ENCODE measurements at places on chromosomes 5 and 9. TPM values are rescaled to one million over a fixed set of nuclear protein-coding genes. Genes with fewer than 3 reads are reported as not detected.

Gene CATSPER3
- polyA plus RNA-seq: 1.7 TPM

Gene ITGA2
- polyA plus RNA-seq: 0.30 TPM

Gene EQTN
- 0.30 TPM for polyA plus RNA-seq

Gene SLC36A3
- polyA plus RNA-seq: not detected

Gene ELL2
- polyA plus RNA-seq: 30.8 TPM

Gene SOHLH1
- polyA plus RNA-seq: 0.31 TPM

Gene LARP1
- 35.8 TPM for polyA plus RNA-seq

Gene IL13
- polyA plus RNA-seq: not detected

Gene ADAMTSL1
- polyA plus RNA-seq: 0.61 TPM

Gene PCYOX1L
- 5.8 TPM for polyA plus RNA-seq

Gene PCDHB7
- polyA plus RNA-seq: 0.15 TPM

Gene PCDHGB6
- polyA plus RNA-seq: 0.63 TPM

Gene ARSI
- not detected for polyA plus RNA-seq

Gene PPP1R2B
- not detected for polyA plus RNA-seq

Gene NSG2
- polyA plus RNA-seq: 1.1 TPM

GRCh38 chr5:138157626-138158025 lies 18.4 kb upstream of the NME5 start:
- no peaks in the 10 kb centered on the region for H3K4me1 ChIP-seq
- H3K27me3 ChIP-seq: no peaks in the 10 kb centered on the region
- no peak overlapping the region for H3K27ac ChIP-seq
- H3K36me3 ChIP-seq: peaks cover 57% of the 10 kb centered on the region
- no peak for DNase-seq

GRCh38 chr5:73288803-73289720 lies 116.1 kb downstream of the TMEM174 start:
- no peak overlapping the region for H3K27ac ChIP-seq
- H3K4me3 ChIP-seq: no peak overlapping the region
- H3K36me3 ChIP-seq: no peaks in the 10 kb centered on the region
- no peak for DNase-seq
- no peaks in the 10 kb centered on the region for H3K27me3 ChIP-seq
- H3K4me1 ChIP-seq: no peaks in the 10 kb centered on the region

- no peaks in the 10 kb centered on the region for H3K27me3 ChIP-seq
- H3K4me3 ChIP-seq: no peak overlapping the region
Observed at GRCh38 chr5:58113172-58113571, 346.7 kb downstream of the PLK2 start.

GRCh38 chr9:93829271-93830011 lies 125.7 kb downstream of the BARX1 start:
- no peaks in the 10 kb centered on the region for H3K27me3 ChIP-seq
- DNase-seq: no peak
- no peaks in the 10 kb centered on the region for H3K36me3 ChIP-seq
- no peak overlapping the region for H3K4me3 ChIP-seq

DNA sequence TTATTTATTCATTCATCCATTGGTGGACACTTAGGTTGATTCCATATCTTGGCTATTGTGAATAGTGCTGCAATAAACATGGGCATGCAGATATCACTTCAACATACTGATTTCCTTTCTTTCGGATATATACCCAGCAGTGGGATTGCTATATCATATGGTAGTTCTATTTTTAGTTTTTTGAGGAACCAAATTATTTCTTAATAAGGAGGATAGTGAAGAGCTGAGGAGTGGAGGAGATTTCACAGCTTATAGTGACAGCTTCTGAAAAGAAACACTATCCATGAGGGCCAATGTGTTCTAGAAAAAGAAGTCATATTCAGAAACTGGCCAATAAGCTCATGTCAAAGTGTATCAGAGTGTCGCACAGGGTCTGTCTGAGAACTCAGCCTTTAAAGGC lies 183.3 kb downstream of the SEC61B start:
- no peaks in the 10 kb centered on the region for H3K4me1 ChIP-seq
- no peaks in the 10 kb centered on the region for H3K36me3 ChIP-seq
- H3K27ac ChIP-seq: no peak overlapping the region
- DNase-seq: no peak

GRCh38 chr5:103657301-103657700 lies 94.7 kb upstream of the NUDT12 start:
- H3K4me1 ChIP-seq: no peaks in the 10 kb centered on the region
- H3K27ac ChIP-seq: no peak overlapping the region
- no peak overlapping the region for H3K4me3 ChIP-seq
- no peaks in the 10 kb centered on the region for H3K36me3 ChIP-seq
- no peaks in the 10 kb centered on the region for H3K27me3 ChIP-seq
- no peak for DNase-seq

DNA sequence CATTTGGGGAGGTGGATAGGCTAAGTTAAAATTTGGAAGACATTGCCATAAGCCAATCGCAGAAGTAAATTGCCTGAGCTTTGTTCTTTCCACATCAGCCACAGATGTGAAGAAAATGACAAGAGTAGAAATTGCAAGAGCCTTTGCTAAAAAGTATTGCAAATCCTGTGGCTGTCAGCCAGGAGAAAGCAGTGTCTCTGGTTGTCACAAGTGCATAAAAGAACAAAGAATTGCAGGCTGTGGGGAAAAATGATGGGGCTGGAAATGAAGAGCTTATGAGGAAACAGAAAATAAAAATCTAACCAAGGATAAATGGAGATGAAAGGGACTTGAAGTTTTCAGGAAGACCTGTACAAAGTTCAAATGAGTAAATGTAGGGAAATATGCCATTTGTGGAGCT lies 344.8 kb downstream of the CSNK1G3 start:
- no peak overlapping the region for H3K27ac ChIP-seq
- H3K4me1 ChIP-seq: no peaks in the 10 kb centered on the region
- no peaks in the 10 kb centered on the region for H3K36me3 ChIP-seq
- no peaks in the 10 kb centered on the region for H3K27me3 ChIP-seq

- H3K27ac ChIP-seq: no peak overlapping the region
- no peaks in the 10 kb centered on the region for H3K36me3 ChIP-seq
- no peak overlapping the region for H3K4me3 ChIP-seq
- no peaks in the 10 kb centered on the region for H3K27me3 ChIP-seq
- no peak for DNase-seq
Observed at GRCh38 chr5:157748760-157749461, 5.4 kb downstream of the LSM11 start.

DNA sequence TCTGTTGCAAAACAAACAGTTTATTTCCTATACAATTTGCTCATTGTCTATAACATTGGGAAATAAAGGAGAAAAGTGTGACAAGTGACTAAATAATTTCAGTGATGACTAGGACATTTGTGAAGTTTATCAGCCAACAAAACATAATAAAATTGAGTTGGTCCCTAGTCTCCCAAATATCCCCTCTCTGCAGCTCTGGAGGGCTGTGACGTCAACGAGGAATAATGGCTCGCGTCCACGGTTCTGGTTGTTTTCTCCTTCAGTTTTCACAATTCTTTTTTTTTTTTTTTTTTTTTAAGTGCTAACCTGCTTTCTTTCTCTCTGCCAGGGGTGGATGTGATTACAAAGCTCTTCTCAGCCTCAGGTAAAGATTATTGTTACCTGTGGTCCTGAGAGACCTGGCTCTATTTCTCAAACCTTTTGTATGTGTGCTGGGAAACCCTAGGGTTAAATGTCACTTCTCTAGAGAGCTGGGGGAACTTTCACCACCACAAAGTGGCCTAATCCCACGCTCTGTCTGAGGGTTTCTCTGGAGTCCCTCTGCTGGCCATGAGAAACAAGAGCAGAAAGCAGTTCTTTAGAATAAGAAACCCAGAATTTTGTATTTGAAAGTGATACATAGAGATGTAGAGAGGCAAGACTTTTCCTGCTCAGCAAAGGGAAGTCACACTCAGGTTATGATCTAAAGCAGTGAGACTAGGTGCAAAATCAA lies 36.2 kb upstream of the ANKRD55 start:
- H3K36me3 ChIP-seq: no peaks in the 10 kb centered on the region
- H3K4me1 ChIP-seq: no peaks in the 10 kb centered on the region
- H3K27me3 ChIP-seq: no peaks in the 10 kb centered on the region
- H3K27ac ChIP-seq: no peak overlapping the region
- H3K4me3 ChIP-seq: no peak overlapping the region
- DNase-seq: no peak

DNA sequence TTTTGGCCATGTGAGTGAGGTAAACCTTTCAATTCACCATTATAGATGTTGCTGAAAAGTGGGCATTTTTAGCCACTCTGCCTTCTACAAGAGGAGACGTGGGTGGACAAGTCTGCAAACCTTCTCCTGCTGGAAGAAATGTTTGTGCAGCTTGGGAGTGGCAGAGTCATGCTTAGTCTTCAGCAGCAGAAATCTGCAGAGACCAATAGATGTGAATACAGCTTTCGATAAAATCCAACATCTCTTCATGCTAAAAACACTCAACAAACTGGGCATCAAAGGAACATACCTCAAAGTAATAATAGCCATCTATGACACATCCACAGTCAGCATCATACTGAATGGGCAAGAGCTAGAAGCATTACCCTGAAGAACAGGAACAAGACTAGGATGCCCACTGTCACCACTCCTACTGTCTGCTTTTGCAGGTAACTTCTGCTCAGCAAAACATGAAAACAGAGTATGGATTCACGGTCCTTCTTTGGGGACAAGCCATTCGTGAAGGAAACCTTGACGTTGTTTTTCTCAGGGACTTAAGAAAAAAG lies 91.3 kb downstream of the RALGPS1 start:
- no peak overlapping the region for H3K27ac ChIP-seq
- H3K4me3 ChIP-seq: no peak overlapping the region
- H3K36me3 ChIP-seq: no peaks in the 10 kb centered on the region
- no peak for DNase-seq
- no peaks in the 10 kb centered on the region for H3K4me1 ChIP-seq

DNA sequence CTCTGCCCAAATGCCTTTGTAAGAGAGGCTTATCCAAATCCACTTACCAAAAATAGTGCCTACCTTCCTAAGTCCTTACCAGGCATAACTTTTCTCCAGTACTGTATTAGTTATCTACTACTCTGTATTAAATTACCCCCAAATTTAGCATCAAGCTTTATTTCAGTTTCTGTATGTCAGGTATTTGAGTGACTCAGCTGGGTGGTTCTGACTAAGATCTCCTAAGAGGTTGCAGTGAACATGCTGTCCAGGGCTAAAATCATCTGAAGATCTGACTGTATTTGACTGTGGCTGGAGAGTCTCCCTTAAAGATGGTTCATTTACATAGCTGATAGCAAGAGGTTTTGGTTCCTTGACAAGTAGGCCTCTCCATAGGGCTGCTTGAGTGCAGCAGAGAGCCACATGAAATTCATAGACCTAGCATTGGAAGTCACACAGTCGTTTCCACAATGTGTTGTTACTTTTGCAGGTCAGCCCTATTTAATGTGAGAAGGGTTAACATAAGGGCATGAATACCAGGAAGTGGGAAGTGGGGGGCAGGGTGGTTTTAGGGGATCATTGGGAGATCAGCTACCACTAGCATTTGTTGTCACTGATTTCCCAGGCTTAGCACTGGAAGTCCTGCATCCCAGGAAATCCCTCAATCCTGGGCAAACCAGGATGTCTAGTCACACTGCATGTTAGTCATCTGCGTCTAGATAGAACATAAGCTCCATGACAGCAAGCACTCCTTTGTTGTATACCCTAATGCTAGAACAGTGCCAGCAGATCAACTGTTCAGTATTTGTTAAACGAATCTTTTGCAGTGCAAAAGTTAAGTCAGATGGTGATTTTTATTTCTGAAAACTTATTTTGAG lies 2.0 kb upstream of the ZNF622 start:
- peak overlapping the region; percentile 92 for H3K27ac ChIP-seq
- H3K36me3 ChIP-seq: no peaks in the 10 kb centered on the region
- H3K27me3 ChIP-seq: no peaks in the 10 kb centered on the region
- H3K4me3 ChIP-seq: peak overlapping the region; percentile 69

GRCh38 chr5:67908126-67908765 lies 307.3 kb upstream of the PIK3R1 start:
- H3K4me1 ChIP-seq: no peaks in the 10 kb centered on the region
- no peaks in the 10 kb centered on the region for H3K27me3 ChIP-seq
- no peaks in the 10 kb centered on the region for H3K36me3 ChIP-seq
- H3K27ac ChIP-seq: no peak overlapping the region

DNA sequence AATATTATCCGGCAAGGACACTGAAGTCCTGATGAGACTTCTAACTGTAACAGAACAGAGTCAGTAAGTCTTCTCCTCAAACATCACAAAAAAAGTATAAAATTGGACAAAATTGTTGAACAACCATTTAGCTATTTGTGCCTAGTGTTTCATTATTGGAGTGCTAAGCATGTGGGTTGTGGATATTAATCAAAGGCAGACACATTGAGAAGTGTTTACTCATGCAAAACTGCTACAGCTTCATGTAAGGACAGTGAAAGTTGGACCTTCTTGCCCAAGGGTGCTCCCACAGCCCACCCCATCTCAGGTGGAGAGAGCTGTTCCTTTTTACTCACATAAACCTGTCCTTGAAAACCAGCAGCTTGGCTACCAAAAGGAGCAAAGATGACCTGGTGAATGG lies 355.1 kb upstream of the DAB2 start:
- no peak overlapping the region for H3K27ac ChIP-seq
- H3K4me1 ChIP-seq: no peaks in the 10 kb centered on the region
- DNase-seq: no peak
- no peak overlapping the region for H3K4me3 ChIP-seq
- H3K27me3 ChIP-seq: no peaks in the 10 kb centered on the region

- no peaks in the 10 kb centered on the region for H3K36me3 ChIP-seq
- no peak for DNase-seq
- H3K4me1 ChIP-seq: peaks cover 62% of the 10 kb centered on the region
- no peaks in the 10 kb centered on the region for H3K27me3 ChIP-seq
Observed at GRCh38 chr5:55636177-55636576, 75.9 kb downstream of the SLC38A9 start.

GRCh38 chr5:130975299-130975698 lies 189.8 kb downstream of the HINT1 start:
- H3K27me3 ChIP-seq: no peaks in the 10 kb centered on the region
- no peak overlapping the region for H3K4me3 ChIP-seq
- H3K4me1 ChIP-seq: peaks cover 16% of the 10 kb centered on the region
- H3K36me3 ChIP-seq: no peaks in the 10 kb centered on the region

GRCh38 chr9:120412425-120412951 lies 167.5 kb downstream of the CDK5RAP2 start:
- DNase-seq: no peak
- H3K27ac ChIP-seq: no peak overlapping the region
- no peaks in the 10 kb centered on the region for H3K4me1 ChIP-seq
- H3K27me3 ChIP-seq: no peaks in the 10 kb centered on the region
- no peaks in the 10 kb centered on the region for H3K36me3 ChIP-seq

- H3K27ac ChIP-seq: no peak overlapping the region
- H3K4me1 ChIP-seq: no peaks in the 10 kb centered on the region
- no peak for DNase-seq
Observed at GRCh38 chr5:157076558-157076957, 17.6 kb upstream of the HAVCR1 start.

DNA sequence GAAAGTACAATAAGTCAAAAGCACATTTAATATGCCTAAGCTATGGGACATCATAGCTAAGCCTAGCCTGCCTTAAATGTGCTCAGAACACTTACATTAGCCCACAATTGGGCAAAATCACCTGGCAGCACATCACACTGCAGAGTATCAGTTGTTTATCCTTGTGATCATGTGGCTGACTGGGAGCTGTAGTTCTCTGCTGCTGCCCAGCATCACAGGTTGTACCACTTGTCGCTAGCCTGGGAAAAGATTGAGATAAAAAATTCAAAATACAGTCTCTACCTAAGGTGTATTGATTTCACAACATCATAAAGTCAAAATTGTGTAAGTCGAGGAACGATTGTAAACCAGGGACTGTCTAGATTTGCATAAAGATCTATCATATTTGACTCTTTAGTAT lies 58.6 kb downstream of the CAMK4 start:
- H3K4me1 ChIP-seq: no peaks in the 10 kb centered on the region
- no peak overlapping the region for H3K27ac ChIP-seq
- no peaks in the 10 kb centered on the region for H3K36me3 ChIP-seq
- H3K4me3 ChIP-seq: no peak overlapping the region
- no peak for DNase-seq
